ENCODE measurements at places on chromosomes 7 and 10.

DNA sequence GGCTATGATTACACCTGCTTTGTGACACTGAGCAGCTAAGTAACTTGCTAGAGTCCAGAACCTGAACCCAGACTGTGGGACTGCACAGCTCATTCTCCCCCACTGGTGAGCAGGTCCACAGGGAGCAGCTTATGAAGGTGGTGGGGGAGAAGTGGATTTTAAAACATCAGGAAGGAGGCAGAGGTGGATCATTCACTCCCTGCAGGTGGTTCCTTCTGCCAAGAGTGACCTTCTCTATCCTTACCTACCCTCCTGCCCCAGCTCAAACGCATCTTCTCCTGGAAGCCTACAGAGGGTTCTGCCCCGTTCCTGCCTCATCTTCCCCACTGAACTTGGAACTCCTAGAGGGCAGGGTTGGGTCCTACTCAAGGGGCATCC is 539 bp upstream of the FAM241B start:
- no peak for DNase-seq

- no peak for DNase-seq
These were observed 107.3 kb upstream of the NANOS1 start for GRCh38 chr10:118922226-118922625.

GRCh38 chr7:116572036-116572435 is 47.2 kb downstream of the CAV1 start:
- no peak for DNase-seq

GRCh38 chr7:103446049-103446520 is at the start of gene SLC26A5:
Gene SLC26A5 (minus strand): TSS chr7:103446207. CDS start chr7:103421514, 24,693 bp downstream.
- DNase-seq = no peak

GRCh38 chr7:48262606-48263310 is 91.5 kb downstream of the ABCA13 start:
- no peak for DNase-seq

GRCh38 chr10:100223879-100224278 is 5.5 kb downstream of the CHUK start:
- no peak for DNase-seq

- DNase-seq = no peak
These were observed 2.8 kb downstream of the ZNF248 start for GRCh38 chr10:37854626-37855025.

DNA sequence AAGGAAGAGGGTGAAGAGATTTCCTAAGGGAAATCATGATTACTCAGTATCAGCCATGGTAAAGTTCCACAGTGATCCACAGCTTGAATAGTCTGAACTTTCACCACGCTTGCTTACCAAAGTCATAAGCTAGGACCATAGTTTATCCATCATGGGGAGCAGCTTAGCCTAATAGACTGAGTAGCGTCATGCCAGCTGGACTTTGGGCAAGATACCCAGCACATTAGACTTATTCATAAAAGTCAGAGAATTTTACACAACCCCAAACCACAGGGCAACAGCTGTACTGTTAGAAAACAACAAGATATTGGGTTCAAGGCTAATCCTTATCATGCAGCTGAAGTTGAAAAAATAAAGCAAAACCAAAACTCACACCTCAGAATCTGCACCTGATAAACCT is 491.0 kb downstream of the XPNPEP1 start:
- DNase-seq = no peak

DNA sequence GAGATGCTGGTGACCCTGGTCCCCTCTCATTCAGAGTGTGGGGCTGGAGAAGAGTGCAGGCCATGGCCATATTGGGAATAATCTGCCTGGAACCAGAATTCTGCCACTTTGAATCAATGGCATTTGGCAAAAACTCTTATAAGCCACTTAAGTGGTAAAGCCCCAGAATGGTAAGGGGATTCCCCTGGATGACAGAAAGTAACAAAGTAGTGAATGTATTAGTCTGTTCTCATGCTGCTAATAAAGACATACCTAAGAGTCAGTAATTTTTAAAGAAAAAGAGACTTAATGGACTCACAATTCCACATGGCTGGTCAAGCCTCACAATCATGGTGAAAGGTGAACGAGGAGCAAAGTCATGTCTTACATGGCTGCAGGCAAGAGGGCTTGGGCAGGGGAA is 248.6 kb downstream of the SH2D4B start:
- no peak for DNase-seq

- no peak for DNase-seq
These were observed 4.8 kb upstream of the CPA4 start for GRCh38 chr7:130288168-130288567.

DNA sequence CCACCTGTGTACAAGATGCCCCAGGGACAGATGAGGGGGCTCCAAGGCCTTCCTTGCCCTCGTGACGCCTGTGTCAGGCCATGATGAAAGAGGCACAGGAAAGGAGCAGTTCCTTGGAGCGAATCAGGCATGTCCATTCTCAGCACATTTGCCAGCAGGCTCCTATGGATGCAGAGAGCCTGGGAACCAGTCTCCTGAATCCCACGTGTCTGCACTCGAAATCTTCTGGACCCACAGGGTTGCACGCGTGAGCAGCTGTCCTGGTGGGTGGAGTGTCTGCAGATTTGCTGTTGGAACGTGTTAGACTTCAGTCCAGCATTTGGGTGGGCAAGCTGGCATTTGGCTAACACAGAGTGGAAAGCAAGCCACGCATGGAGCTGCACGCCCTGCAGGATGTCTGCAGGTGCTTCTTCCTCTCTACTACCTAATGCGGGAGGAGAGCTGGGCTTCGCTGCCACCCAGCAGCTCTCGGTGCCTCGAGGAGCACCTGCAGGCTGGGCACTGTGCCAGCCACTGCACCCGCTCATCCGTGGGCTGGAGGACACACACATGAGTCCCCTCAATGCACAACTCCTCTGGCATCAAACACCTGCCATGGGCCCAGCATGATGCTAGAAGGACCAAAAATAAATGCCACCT is 140.7 kb downstream of the PAXIP1 start:
- no peak for DNase-seq

GRCh38 chr7:135168489-135169140 is 1.9 kb downstream of the CYREN start:
- no peak for DNase-seq

- no peak for DNase-seq
These were observed 53.7 kb upstream of the CD36 start for GRCh38 chr7:80584778-80585177.

DNA sequence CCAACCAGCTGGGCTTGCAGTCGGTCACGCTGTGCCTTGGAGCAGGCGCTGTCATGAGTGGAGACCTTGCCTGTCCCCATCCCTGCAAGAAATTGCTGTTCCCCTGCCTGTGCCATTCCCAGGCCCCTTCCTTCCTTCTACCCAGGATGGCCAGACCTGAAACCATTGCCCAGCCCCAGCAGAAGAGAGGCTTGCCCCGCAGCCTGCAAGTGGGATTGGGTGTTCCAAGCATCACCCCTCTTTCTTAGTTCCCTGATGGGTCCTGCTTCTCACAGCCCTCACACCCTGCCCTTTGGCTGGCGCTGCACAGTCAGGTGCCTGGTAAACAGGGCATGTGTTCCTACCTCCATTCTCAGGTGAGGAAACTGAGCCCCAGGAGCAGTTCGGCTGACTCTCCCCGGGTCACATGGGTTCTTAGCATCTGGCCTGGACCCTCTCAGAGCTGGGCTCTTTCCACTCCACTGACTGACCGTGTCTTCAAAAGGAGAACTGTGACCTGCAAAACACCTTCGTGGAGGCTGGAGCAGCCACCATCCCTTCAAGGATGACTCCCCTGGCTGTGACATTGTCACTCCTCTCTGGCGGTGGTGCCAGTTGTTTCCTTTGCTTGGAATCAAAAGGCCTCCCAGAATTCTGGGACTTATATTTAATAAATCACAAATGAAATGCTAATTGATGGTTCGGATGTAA is 41.9 kb upstream of the PDCD4 start:
- DNase-seq = no peak

GRCh38 chr7:48466713-48467112 is 295.5 kb downstream of the ABCA13 start:
- DNase-seq = no peak

DNA sequence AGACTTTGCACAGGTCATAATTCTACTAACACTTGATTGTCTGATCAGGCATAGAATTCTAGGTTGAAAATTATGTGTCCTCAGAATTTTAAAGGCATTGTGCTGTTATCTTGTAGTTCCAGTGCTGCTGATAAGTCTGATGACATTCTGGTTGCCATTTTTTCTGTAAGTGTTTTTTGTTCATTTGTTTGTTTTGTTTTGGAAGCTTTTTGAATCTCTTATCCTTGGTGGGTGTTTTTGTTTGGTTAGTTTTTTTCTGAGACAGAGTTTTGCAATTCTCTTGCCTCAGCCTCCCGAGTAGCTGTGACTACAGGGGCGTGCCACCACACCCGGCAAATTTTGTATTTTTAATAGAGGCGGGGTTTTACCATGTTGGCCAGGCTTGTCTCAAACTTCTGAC is 178.9 kb downstream of the CCDC71L start:
- DNase-seq = no peak

- DNase-seq = no peak
These were observed 220.6 kb downstream of the CCDC3 start for GRCh38 chr10:12780634-12781601.

DNA sequence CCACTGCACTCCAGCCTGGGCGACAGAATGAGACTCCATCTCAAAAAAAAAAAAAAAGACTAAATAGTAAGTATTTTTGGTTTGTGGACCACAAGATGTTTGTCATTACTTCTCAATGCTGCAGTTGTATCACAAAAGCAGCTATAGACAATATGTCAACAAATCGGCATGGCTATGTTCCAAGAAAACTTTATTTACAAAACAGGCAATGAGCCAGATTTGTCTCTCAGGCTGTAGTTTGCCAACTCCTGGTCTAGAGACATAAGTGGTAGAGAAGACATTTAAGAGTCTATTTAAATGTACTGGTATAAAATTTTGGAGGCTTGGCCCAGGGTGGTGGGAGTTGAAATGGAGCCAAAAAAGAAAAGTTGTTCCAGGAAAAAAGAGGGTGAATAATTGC is 185.8 kb downstream of the SORCS1 start:
- DNase-seq = no peak

GRCh38 chr10:24645784-24646183 is 77.9 kb downstream of the ARHGAP21 start:
- DNase-seq = no peak

DNA sequence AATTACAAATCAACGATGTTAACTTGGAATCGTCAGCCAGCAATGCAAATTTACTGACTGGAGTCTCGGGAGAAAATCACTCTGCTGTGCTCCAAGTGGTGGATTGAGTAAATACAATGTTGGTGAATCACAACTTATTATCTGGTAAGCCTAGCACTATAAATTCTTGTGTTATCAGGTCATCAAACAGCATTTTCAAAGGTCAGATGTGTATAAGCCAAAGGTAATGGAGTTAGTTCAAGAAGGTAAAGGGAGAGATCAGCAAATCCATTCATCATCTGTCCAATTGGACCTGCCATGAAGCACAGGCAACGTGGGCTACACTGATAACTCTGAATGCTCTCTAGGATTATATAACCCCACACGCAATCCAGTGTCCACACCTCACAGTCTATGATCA is 13.9 kb downstream of the CUBN start:
- no peak for DNase-seq

DNA sequence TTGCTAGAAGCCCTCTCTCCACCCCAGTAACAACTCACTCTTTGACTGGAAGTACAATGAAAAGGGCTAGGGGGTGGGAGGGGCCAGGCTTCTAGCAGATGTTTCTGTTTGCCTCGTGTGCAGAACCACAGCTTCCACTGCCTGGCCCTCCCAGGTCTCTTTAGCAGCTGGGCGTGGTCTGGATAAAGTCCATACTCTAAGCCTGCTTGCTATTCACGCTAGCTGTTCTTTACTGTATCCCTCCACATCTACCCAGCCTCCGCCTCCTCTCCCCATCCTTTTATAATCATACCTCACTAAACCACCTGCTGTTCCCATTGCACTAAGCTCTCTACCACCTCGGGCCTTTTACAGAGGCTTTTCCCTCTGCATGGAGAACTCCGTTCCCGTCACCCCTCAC is 288.8 kb downstream of the CAMK1D start:
- DNase-seq = peak; percentile 20

DNA sequence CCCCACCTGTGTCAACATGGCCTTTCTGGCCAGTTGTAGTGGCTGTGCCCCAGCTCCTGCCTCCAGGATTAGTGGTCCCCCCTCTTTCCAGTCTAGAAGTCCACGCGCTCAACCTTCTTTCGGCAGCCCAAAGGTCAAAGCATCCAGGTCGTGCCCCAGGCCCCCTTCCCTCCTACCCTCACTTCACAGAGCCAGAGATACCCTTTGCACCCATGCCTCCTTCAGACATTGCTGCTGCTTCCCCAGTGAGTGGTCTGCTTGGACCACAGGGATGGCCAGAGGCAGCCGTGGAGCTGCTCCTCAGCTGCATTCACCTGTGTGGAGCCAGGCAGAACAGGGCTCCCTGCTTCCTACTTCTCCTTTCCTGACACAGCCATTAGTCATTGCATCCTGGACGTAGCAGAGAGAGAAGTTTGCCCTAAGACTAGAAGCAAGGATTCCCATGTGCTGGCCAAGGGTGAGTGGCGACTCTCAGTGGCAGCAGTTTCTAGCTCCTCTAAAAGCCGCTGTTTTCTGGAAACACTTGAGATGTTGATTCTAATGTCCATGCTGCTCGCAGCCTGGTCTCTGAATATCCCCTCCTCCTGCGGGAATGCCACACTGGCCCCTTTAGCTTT is 243.1 kb upstream of the SHH start:
- DNase-seq = no peak

DNA sequence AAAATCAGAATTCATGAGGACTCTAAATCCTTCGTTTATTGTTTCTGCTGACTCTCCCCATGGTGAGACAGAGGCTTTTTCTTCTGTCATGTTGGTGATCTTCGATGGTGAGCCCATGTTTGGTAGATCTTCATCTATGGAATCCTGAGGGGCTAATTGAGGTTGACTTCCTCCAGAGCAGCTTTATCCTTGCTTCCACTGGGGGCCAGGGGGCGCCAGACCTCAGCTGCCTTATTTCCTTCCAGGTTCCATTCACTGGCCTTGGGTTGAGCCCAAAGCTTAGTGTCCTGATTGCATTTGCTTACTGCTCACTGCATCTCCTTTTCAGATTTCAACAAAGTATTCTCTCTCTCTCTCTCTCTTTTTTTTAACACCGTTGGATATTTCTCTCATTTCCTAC is 80.7 kb downstream of the GCC1 start:
- no peak for DNase-seq

GRCh38 chr7:21617916-21618390 is 75.1 kb downstream of the DNAH11 start:
- DNase-seq = no peak

GRCh38 chr10:69460576-69461242 is 9.4 kb downstream of the TSPAN15 start:
- no peak for DNase-seq

GRCh38 chr10:102763037-102763607 is 19.4 kb downstream of the WBP1L start:
- no peak for DNase-seq

Data from stimulated activated CD4-positive, alpha-beta T cell treated with anti-CD3 and anti-CD28 coated beads, TNF-alpha, amount 100 ng/mL, for 24 hours (primary cell).